Activated CD8-positive, alpha-beta memory T cell treated with anti-CD3 and anti-CD28 coated beads for 4 hours (primary cell): ENCODE measurements at places on chromosomes 13 and 19.

GRCh38 chr13:63092456-63092855, 1676.8 kb upstream of the PCDH20 start:
- DNase-seq: no peak

DNA sequence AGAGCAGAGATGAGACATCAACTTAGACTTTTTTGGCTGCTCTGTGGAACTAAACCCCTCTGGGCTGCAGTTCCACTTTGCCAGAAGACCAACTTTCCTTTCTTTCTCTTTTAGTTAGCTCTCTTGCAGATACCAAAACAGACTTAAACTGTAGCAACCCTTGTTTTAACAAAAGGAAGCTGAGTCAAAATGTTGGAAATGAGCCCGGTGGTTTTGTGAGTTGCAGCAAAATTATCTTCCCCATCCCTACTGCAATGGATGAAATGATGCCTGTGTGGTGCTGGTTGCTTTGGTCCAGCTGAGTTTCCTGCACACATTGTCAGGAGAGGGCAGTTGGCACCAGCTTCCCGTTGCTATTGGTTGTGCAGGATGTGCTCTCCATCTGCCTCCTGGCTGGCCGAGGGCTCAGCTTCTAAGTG, 115.3 kb downstream of the LRCH1 start:
- no peak for DNase-seq

- no peak for DNase-seq
Observed at GRCh38 chr13:21638319-21639282, 32.3 kb upstream of the FGF9 start.

DNA sequence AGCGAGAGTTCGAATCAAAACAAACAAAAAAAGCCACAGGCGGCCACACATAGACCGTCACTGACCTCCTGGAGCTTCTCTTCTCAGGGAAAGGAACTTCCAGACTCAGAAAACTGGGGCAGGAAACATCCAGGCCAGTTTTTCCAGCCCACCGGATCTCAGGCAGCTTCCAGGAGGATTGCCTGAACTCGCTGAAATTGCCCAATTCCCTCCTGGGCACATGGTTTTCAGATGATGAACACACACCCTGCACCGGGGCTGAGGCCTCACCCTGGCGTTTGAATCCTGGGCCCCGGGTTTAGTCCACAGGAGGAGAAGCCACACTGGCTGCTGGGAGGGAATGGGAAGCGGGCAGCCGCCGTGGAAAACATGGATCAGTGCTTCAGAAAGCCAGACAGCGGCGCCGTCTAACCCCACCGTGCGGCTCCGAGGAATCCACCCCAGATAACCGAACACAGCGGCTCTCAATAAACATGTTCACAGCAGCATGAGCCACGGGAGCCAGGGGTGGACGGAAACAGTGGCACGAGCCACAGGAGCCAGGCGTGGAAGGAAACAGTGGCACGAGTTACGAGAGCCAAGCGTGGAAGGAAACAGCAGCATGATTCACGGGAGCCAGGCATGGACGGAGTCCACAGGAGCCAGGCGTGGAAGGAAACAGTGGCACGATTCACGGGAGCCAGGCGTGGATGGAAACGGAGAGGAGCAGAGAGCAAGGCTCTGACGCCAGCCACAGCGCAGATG, 18.2 kb upstream of the PTBP1 start:
- no peak for DNase-seq

DNA sequence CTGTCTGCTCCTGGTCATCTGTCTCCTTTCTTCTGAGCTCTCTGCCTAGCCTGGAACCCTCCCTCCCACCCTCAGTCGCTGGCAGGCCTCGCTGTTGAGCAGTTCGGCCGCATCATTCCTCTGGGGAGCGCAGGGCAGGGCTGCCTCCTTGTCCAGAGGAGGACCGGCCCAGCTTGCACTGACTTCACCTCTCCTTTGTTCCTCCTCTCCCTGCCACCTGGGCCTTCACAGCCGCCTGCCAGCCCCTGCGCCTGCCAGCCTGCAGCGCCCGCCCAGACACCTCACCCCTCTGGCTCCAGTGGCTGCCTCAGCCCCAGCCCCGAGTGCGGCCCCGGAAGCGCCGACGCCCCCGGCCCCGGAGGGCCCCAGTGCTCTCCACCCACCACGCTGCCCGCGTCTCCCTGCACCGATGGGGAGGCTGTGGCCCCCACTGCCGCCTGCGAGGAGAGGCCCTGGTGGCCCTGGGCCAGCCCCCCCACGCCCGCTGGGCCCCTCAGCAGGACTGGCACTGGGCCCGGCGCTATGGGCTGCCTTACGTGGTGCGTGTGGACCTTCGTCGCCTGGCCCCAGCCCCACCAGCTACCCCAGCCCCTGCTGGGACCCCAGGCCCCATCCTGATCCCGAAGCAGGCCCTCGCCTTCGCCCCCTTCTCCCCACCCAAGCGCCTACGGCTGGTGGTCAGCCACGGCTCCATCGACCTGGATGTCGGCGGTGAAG, 7.2 kb downstream of the KMT5C start:
- no peak for DNase-seq

DNA sequence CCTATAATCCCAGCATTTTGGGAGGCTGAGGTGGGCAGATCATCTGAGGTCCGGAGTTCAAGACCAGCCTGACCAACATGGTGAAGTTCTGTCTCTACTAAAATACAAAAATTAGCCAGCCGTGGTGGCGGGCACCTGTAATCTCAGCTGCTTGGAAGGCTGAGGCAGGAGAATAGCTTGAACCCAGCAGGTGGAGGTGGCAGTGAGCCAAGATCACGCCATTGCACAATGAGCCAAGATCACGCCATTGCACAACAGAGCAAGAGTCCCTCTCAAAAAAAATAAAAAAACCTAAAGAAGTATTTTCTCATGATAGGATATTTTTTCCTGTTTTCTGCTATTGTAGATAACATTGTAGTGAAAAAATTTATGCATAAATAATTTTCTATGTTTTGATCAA, 13.3 kb downstream of the IFT88 start:
- no peak for DNase-seq

DNA sequence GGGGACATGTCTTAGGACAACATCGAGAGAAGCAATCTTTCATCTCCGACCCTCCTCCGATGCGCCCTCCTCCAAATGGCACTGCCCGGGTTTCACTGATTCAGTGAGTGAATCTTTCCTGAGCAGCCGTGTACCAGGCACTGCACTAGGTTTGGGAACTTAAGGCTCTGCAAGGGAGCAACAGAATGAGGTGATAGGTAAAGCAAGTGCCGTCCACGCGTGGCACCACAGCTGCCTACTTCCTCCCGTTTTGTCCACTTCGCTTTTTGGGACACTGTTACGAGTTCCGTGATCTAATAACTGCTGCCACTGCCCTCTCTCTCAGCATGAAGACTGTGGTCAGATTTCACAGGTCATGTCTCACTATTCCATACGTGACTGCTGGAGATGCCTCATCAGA, 131.0 kb downstream of the TEX29 start:
- no peak for DNase-seq

- DNase-seq: no peak
Observed at GRCh38 chr13:48578516-48579164, 45.8 kb upstream of the RCBTB2 start.

DNA sequence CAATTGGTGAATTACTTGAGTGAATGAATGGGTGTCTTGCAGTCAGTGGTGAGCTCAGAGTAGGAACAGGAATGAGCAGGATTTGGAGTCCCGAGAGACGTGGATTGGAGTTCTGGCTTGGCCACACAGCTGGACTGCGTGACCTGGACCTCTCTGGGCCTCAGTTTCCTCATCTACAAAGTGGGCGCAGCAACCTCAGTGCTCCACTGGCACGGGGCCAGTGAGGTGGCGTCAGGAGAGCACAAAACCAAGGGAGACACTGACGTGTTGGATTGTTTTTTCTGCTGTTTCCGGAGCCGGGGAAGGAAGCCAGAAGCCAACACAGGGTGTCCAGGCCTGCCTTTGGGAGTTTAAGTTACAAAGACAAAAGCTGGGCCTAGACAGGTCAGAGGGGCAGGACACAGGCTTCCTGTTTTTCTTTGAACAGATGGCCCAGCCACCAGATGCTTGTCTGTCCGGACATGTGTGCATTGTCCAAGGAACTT, 6.5 kb upstream of the DOCK6 start:
- no peak for DNase-seq

DNA sequence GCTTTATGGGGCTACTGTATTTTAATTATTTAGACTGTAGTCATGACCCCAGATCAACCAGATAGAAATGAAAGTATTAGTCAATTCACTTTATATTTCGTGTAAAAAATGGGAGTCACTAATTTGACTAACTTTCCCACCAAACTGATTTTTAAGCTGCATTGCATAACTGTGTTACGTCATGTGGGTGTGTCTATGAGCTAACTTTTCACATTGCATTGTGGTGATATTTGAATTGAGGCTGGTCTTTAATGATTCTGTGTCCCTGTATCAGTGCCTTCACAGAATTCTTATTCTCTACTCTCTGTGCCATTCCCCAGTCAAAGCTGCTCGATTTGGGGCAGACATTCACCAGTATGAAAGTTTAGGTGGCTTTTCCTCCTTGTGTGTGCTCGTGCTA, 172.7 kb upstream of the MAB21L1 start:
- DNase-seq: no peak

DNA sequence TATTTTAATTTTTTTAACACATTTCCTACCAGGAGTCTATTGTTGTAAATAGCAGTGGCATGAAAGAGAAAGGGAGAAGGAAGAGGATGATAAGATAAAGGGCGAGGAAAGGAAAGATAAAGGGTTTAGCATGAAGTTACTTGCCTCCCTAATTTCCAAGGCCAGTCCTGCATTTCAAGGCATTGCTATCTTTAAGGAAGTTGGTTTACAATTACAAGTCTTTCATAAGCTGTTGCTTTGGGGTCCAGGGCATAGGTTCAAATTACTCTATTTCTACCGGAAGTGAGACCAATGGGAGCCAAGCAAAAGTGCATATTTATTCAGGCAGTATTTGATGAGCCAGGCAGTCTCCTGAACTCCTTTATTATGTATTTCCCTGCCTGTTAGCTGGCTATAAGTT, 27.7 kb upstream of the UBL3 start:
- no peak for DNase-seq

DNA sequence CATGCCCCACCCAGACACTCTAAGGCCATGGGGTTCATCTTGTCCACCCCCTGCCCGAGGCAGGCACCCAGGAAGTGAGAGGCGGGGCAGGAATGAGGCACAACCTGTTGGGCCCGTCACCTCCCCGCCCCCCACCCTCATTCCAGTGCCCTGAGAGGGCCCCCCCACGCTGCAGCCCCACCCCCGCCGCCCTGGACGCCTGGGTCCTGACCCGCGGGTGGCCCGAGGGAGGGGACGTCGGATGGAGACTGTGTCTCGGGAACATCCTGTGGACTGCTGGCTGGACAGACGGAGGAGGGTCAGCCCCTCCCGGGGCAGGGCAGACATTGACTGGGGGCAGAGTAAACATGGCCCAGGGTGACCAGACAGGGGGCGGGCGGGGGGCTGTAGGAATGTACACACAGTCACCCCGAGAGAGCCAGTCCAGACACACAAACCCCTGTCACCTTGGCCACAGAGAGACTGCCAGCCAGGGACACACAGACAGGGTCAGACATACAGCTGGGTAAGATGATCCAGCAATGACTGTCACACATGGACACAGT, 7.4 kb upstream of the JUNB start:
- no peak for DNase-seq

GRCh38 chr13:110221406-110222117, 85.4 kb downstream of the COL4A1 start:
- no peak for DNase-seq

GRCh38 chr13:54390841-54391240, 1362.2 kb downstream of the OLFM4 start:
- no peak for DNase-seq

DNA sequence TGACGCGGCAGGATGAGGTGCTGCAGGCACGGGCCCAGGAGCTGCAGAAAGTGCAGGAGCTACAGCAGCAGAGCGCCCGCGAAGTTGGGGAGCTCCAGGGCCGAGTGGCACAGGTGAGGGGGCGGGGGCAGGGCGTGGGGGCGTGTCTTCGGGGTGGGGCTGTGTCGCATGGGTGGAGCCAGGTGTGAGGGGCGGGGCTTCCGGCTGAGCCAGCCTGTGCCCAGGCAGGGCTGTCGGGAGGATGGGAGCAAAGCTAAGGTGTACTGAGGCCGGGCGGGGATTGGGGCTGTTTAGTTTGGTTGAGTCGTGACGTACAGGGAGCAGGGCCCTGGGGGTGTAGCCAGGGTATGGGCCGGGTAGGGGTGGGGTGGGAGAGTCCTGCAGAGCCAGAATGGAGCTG, 62.3 kb downstream of the KCNC3 start:
- DNase-seq: no peak

- no peak for DNase-seq
Observed at GRCh38 chr13:22665506-22665905, 515.3 kb upstream of the SGCG start.

DNA sequence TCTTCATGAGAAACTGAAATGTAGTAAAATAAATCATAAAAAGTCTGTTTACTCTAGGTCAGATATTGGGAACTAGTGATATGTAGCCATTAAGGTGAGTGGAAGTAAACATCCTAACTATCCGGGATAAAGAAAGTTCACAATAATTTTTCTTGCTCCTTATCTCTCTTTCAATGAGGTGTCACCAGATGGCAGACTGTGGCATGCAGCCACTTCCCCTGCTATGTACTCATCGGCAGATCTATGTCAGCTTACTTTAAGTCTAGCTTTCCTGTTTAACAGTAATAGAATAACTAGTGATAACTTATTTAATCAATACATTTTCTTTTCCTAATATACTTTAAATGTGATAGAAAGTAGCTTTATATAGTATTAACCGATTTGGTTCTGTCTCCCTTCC, 181.9 kb downstream of the NDFIP2 start:
- no peak for DNase-seq

- no peak for DNase-seq
Observed at GRCh38 chr13:32246468-32246867, 68.7 kb downstream of the ZAR1L start.

- DNase-seq: no peak
Observed at GRCh38 chr13:100552755-100553154, 35.8 kb downstream of the GGACT start.

DNA sequence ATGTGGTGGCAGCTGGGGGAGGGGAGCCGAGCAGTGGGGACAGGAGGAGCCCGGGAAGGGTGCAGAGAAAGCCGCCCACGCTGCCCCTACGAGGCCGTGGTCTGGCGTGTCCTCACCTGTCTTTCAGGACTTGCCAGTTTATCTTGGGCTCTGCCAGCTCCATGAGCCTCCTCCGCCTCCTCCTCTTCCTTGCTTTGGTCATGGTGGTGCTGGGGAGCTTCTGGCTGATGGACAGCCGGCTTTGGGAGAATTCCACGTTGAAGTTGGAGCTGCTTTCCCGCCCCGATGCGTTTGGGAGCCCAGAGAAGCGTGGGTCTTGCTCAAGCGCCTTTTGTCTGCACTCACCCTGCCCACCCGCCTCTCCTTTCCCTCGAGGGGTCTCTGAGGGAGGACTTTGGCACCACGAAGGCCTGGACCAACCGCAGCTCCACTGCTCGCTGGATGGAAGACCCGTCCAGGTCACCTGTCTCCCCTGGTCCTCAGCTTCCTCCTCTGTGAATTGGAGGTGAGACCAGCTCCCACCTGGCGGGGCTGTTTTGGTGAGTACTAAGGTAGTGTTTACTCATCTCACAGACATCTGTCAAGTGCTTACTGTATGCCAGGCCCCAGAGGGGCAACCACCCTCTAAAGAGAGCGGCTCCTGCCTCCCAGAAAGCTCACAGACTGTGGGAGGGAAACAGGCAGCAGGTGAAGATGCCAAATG, 29.7 kb upstream of the MIER2 start:
- DNase-seq: no peak
